ENCODE measurements at places on chromosomes 11 and 22. TPM values are rescaled to one million over a fixed set of nuclear protein-coding genes. Genes with fewer than 3 reads are reported as not detected.

DNA sequence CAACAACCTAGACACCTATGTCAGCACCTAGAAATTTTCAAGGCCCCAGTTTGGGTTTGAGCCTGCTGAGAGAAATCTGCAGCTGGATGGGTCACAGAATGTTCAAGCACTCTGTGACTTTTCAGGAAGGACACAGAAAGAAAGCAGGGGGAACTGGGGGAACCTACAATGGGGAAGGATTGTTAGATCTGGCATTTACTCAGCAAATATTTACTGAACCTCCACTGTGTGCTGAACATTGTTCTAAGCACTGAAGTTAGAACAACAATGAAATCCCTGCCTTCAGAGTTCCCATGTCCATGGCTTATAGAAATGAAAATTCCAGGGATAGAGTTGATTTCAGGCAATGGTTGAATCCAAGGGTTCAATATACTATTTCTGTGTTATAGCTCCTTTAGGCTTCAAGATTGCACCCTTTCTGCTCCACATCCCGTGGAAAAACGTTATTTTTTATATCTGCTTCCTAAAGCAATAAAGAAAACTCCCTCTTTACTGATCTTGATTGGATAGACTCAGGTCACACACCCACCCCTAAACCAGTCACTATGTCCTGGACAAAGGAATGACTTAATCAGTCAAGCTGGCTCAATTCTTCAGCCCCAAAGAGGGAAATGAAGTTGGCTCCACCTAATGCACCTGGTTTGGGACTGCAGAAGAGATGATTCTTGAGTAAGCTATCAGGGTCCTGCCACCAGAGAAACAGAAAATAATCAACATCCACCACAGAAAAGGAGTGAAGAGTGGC is 95.1 kb downstream of the OR5AK2 start:
- H3K36me3 ChIP-seq, result no peaks in the 10 kb centered on the region
- no peak overlapping the region for H3K4me3 ChIP-seq
- no peak overlapping the region for H3K27ac ChIP-seq
- DNase-seq, result no peak

DNA sequence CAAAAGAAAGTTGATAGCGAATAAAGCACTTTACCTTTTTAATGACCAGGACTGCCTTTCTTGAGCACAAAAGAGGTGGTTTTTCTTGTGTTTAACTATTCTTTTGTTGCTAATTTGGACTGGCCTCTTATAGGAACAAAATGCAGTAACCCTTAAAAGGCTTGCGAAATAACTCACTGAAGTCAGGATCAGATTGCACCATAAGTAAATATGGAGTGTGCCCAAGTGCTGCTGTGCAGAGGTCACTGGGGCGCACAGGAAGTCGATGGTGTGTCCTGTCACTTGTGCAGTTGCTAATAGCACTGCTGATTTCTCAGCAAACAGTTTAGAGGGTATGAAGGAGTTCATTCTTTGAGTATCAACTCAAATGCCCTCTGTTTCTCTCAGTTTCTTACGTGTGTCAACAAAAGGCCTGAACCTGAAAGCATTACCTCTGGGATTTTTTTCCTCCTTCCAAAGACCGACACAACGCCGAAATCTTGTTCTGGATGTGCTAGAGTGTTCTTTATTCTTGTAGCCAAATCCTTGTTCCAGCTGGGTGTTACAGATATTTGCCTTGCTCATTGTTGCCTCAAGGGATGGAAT is 71.3 kb downstream of the ATXN10 start:
- no peak overlapping the region for H3K4me3 ChIP-seq
- no peaks in the 10 kb centered on the region for H3K4me1 ChIP-seq
- H3K27ac ChIP-seq, result no peak overlapping the region
- H3K36me3 ChIP-seq, result peaks cover 48% of the 10 kb centered on the region

The TRIM6 gene
- 0.07 TPM for total RNA-seq

DNA sequence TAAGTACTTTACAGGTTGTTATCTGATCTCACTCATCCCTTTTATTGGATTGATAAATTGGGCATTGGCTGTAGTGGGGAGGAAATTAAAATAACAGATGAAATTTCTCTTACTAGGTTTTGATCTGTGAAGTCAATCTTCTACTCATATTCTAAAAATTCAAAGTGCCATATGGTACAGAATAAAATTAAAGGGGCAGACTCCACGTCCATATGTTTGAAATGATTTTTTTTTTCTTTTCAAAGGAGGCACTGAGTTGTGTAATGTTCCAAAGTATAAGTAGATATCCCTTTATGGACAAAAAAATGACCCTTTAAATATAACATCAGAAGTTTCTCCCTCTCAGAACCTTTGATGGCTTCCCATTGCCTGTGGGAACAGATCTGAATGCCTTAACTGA is 207.4 kb downstream of the DBX1 start:
- no peak overlapping the region for H3K4me3 ChIP-seq
- no peaks in the 10 kb centered on the region for H3K36me3 ChIP-seq
- peaks cover 15% of the 10 kb centered on the region for H3K27me3 ChIP-seq
- H3K27ac ChIP-seq, result no peak overlapping the region
- no peak for DNase-seq

GRCh38 chr11:44718612-44719390 is 8.0 kb upstream of the TSPAN18 start:
- no peak overlapping the region for H3K4me3 ChIP-seq
- peaks cover 13% of the 10 kb centered on the region for H3K27me3 ChIP-seq
- H3K27ac ChIP-seq, result no peak overlapping the region
- DNase-seq, result no peak
- H3K36me3 ChIP-seq, result no peaks in the 10 kb centered on the region
- H3K4me1 ChIP-seq, result no peaks in the 10 kb centered on the region

GRCh38 chr11:9274499-9275258 is 9.5 kb upstream of the DENND5A start:
- no peak overlapping the region for H3K4me3 ChIP-seq
- peaks cover 3% of the 10 kb centered on the region for H3K27me3 ChIP-seq
- peaks cover 12% of the 10 kb centered on the region for H3K4me1 ChIP-seq
- H3K27ac ChIP-seq, result no peak overlapping the region
- no peak for DNase-seq

The C11orf87 gene
- not detected for total RNA-seq

GRCh38 chr11:44524751-44525201 is 40.7 kb upstream of the CD82 start:
- H3K27ac ChIP-seq, result no peak overlapping the region
- no peak for DNase-seq
- peaks cover 11% of the 10 kb centered on the region for H3K4me1 ChIP-seq

The GRK3 gene
- total RNA-seq, result 24.2 TPM

DNA sequence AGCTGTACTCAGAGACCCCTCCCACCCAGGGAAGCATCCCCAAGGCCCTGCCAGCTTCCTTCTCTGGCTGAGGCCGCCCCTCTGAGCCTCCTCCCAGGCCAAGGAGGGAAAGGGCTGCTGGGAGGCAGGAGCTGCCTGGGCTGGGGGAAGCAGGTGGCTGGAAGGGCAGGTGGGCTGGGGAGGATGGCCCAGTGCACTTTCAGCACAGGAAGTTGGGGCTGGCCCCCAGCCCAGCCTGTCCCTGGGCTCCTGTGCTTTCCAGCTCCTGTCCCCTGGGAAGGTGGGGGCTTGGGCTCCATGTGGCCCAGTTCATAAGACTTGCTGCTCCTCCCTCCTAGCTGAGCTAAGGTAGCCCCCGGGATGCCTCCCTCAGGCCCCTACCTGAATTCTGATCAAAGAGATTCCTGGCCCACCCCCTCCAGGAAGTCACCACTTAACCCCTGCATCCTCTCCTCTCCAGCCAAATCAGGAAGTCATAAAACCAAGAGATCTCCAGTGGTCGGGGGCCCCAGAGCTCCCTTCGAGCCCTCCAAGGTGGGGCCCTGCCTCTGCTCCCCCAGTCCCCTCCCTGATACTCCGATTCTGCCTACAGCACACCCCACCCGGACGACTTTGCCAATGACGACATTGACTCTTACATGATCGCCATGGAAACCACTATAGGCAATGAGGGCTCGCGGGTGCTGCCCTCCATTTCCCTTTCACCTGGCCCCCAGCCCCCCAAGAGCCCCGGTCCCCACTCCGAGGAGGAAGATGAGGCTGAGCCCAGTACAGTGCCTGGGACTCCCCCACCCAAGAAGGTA is 4.9 kb downstream of the PPP1CA start:
- H3K27ac ChIP-seq, result peak overlapping the region; percentile 71
- peaks cover 51% of the 10 kb centered on the region for H3K4me1 ChIP-seq
- no peaks in the 10 kb centered on the region for H3K27me3 ChIP-seq
- peak overlapping the region; percentile 24 for H3K4me3 ChIP-seq
- peaks cover 52% of the 10 kb centered on the region for H3K36me3 ChIP-seq
- no peak for DNase-seq

GRCh38 chr11:83073258-83073657 is 1.6 kb upstream of the RAB30 start:
- H3K4me3 ChIP-seq, result no peak overlapping the region
- H3K27me3 ChIP-seq, result peaks cover 2% of the 10 kb centered on the region
- peaks cover 28% of the 10 kb centered on the region for H3K36me3 ChIP-seq
- DNase-seq, result no peak
- peaks cover 42% of the 10 kb centered on the region for H3K4me1 ChIP-seq

GRCh38 chr11:95686265-95686664 is 103.3 kb downstream of the FAM76B start:
- H3K27ac ChIP-seq, result no peak overlapping the region
- no peak overlapping the region for H3K4me3 ChIP-seq
- no peaks in the 10 kb centered on the region for H3K27me3 ChIP-seq
- no peak for DNase-seq
- H3K36me3 ChIP-seq, result peaks cover 29% of the 10 kb centered on the region
- H3K4me1 ChIP-seq, result peaks cover 41% of the 10 kb centered on the region

The NRXN2 gene
- total RNA-seq, result 0.07 TPM

DNA sequence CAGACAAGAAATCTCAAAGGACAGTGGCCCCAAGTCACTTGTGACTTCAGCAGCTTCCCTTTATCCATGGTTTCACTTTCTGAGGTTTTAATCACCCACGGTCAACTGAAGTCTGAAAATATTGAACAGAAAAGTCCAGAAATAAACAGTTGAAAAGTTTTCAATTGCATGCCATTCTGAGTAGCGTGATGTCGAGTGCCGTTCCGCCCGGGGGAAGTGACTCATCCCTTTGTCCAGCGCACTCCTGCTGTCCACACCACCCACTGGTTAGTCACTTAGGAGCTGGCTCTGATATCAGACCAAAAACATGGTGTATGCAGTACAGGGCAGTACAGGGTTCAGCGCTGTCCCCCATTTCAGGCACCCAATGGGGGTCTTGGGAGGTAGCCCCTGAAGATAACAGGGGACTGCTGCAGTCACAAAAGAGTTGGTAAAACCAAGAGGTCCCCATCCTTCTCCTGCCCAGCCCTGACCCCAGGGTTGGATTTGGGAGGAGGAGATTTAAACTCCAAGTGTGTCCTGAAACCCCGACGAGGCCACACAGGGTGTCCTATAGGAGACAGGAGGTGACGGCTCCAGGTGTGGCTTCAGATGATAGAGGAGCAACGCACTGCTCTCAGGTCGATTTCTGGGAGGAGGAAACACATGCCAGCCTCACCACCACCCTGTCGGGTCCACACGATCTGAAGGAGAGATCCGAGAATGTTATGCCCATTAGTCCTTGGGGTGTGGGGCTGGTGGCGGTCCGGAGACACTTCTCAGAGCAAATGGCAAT is 390.1 kb downstream of the CTTN start:
- no peak for DNase-seq
- H3K27me3 ChIP-seq, result no peaks in the 10 kb centered on the region
- H3K4me1 ChIP-seq, result no peaks in the 10 kb centered on the region
- no peaks in the 10 kb centered on the region for H3K36me3 ChIP-seq

GRCh38 chr11:65559535-65559934 is 1.4 kb upstream of the LTBP3 start:
- peak overlapping the region; percentile 50 for H3K4me3 ChIP-seq
- no peaks in the 10 kb centered on the region for H3K27me3 ChIP-seq
- no peaks in the 10 kb centered on the region for H3K36me3 ChIP-seq
- H3K4me1 ChIP-seq, result peaks cover 57% of the 10 kb centered on the region
- peak overlapping the region; percentile 77 for H3K27ac ChIP-seq
- no peak for DNase-seq

The APOA5 gene
- total RNA-seq, result not detected

The UCP3 gene
- total RNA-seq, result 2.5 TPM

GRCh38 chr11:17720796-17721171 is 1.4 kb downstream of the MYOD1 start:
- H3K27me3 ChIP-seq, result peaks cover 52% of the 10 kb centered on the region
- DNase-seq, result no peak
- H3K36me3 ChIP-seq, result no peaks in the 10 kb centered on the region
- no peak overlapping the region for H3K4me3 ChIP-seq

The PIWIL4 gene
- 0.65 TPM for total RNA-seq

DNA sequence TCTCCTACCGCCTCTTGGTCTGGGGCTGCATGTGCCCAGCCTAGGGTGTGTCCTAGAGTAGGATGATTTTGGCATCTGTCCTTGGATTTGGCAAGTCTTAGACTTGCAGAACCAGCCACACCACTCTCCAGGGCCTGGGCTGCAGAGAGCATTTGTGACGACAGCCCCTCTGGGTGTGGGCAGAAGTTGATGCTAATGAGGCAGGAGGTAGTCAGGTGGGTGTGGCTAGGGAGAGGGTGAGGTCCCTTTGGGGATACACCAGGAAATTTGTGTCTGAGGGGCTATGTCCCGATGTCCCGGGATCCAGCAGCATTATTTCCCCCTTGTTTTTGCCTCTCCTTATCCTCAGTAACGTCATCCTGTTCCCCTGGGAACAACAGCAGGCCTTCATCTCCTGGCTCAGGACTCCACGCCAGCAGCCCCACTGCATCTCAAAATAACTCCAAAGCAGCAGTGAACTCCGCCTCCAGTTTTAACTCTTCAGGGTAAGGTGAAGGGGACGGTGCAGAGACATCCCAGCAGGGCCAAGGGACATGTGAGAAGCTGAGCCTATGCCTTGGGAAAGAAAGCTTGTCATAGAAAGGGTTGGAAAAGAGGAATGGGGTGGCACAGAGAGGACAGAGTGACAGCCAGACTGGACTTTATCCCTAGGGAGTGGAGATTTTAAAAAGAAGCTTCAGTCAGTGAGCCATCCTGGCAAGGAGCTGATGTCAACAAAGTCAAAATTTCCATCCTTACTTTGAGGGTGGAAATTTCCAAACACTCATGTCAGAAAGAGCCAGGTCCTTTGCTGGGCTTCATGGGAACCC is 8.0 kb upstream of the TLCD5 start:
- no peaks in the 10 kb centered on the region for H3K4me1 ChIP-seq
- H3K4me3 ChIP-seq, result no peak overlapping the region
- no peak overlapping the region for H3K27ac ChIP-seq
- peaks cover 36% of the 10 kb centered on the region for H3K27me3 ChIP-seq
- no peaks in the 10 kb centered on the region for H3K36me3 ChIP-seq

DNA sequence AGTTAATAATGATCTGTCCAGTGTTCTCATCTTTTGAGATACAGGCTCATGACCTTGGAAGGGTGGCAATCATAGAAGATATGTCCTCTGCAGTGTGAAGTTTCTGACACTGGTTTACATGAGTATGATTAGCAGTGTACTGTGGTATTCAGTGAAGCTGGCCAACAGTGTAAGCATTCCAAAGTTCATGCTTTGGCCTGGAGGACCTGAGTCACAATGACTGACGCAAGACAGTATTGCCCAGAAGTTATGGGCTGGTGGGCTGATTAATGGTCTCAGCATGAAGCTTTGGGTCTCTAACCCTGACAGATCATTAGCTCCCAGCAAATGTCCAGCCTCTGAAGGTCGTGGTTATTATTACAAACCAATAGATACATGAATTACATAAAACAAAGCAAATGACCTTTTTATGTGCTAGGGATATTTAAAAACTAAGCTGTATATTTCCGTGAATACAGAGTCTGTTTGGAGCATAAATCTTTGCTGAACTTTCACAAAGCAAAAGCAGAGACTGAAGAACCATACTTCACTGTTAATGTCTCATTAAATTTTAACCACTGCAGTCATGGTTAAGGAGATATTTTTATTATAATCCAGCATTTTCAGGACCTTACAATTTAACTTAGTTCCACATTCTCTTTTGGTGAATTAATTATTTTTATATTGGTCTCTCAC is 28.3 kb upstream of the USP47 start:
- H3K4me3 ChIP-seq, result no peak overlapping the region
- H3K36me3 ChIP-seq, result no peaks in the 10 kb centered on the region
- H3K27ac ChIP-seq, result no peak overlapping the region

The OR5AN1 gene
- not detected for total RNA-seq

Measured in activated CD4-positive, alpha-beta T cell treated with anti-CD3 and anti-CD28 coated beads, Interleukin-2, amount 10 ng/mL, durations not matched to agents 7 days and 5 days (primary cell).